ENCODE measurements at places on chromosomes 13 and 19. TPM values are rescaled to one million over a fixed set of nuclear protein-coding genes. Genes with fewer than 3 reads are reported as not detected.

The SLC5A5 gene
- total RNA-seq = not detected

The ATP5F1D gene
- 129 TPM for total RNA-seq

The KLHL1 gene
- total RNA-seq = not detected

The KASH5 gene
- not detected for total RNA-seq

The CHMP2A gene
- total RNA-seq = 90.0 TPM

DNA sequence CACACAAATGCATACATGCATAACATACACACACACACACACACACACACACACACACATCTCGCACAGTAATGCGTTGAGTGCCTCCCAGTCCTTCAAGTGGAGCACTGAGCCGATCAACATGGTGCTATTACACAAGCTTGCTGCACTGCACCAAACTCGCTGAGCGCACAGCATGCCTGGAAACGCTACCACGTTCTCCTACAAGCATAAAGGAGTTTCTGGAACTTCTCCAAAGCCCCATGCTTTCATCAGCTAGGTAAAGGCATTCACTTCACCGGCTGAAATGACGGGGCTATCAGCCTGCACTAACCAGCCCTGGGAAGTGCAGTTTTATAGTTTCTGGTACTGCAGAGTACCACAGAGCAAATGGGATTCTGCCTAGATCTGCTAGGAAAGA is 92.7 kb downstream of the FGF14 start:
- no peak for DNase-seq

- DNase-seq = no peak
These were observed 45.6 kb upstream of the MTIF3 start for GRCh38 chr13:27496006-27496405.

DNA sequence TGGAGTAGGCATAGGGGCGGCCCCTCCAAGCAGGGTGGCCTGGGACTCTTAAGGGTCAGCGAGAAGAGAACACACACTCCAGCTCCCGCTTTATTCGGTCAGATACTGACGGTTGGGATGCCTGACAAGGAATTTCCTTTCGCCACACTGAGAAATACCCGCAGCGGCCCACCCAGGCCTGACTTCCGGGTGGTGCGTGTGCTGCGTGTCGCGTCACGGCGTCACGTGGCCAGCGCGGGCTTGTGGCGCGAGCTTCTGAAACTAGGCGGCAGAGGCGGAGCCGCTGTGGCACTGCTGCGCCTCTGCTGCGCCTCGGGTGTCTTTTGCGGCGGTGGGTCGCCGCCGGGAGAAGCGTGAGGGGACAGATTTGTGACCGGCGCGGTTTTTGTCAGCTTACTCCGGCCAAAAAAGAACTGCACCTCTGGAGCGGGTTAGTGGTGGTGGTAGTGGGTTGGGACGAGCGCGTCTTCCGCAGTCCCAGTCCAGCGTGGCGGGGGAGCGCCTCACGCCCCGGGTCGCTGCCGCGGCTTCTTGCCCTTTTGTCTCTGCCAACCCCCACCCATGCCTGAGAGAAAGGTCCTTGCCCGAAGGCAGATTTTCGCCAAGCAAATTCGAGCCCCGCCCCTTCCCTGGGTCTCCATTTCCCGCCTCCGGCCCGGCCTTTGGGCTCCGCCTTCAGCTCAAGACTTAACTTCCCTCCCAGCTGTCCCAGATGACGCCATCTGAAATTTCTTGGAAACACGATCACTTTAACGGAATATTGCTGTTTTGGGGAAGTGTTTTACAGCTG is at the start of the genes BRCA2 and ZAR1L:
BRCA2 (plus strand) TSS at position 271 of the 790 bp plus-strand sequence. CDS start 953 bp downstream, outside the sequence.
ZAR1L (minus strand) TSS at position 126 of the 790 bp plus-strand sequence. CDS start 3,438 bp downstream, outside the sequence.
- peak; percentile 83 for DNase-seq

GRCh38 chr13:98265692-98266551 is 88.9 kb upstream of the RNF113B start:
- DNase-seq = peak; percentile 31

Measured in tibial nerve (tissue), 4 donors.